ENCODE measurements at places on chromosomes 7 and 10.

DNA sequence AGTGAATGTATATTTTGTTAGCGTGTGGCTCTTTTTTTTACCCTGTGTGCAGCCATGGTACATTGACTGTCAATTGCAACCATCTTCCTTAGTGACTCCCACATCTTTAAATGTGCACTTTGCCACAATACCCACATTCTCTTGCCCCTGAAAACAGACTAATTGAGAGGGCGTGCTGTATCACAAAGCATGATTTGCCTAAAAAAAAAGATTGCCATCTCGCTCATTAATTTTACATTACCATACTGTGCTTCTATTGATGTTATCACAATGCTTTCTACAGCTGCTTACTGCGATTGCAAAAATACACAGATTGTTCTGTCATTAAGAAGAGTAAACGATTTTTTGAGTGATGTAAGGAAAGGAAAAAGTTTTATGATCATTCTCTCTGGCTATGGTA is 613.1 kb upstream of the NRP1 start:
- no peak overlapping the region for H3K27ac ChIP-seq
- DNase-seq, result no peak
- H3K4me3 ChIP-seq, result no peak overlapping the region
- H3K27me3 ChIP-seq, result no peaks in the 10 kb centered on the region
- H3K36me3 ChIP-seq, result no peaks in the 10 kb centered on the region
- no peaks in the 10 kb centered on the region for H3K4me1 ChIP-seq

DNA sequence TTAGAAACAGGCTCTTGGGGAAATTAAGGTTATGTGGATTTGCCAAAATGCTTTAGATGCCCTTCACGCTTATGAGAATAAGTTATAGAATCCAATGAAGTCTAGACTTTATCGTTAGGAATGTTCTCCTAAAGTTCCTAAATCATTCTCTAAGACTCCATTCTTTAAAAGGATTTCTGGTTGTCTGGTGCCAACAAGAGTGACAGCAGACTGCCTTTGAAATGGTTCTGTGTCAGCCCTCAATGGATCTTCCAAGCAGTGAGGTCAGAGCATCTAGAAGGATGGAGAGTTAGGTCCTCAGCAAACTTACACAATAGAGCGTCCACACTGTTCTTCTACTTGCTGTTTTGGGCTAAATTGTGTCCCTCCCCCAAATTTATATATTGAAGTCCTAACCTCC is 473.3 kb downstream of the GATA3 start:
- H3K36me3 ChIP-seq, result no peaks in the 10 kb centered on the region
- no peaks in the 10 kb centered on the region for H3K27me3 ChIP-seq
- no peak overlapping the region for H3K27ac ChIP-seq
- H3K4me3 ChIP-seq, result no peak overlapping the region
- H3K4me1 ChIP-seq, result no peaks in the 10 kb centered on the region
- no peak for DNase-seq

GRCh38 chr10:109952526-109952925 is 29.2 kb upstream of the XPNPEP1 start:
- H3K4me3 ChIP-seq, result no peak overlapping the region
- no peaks in the 10 kb centered on the region for H3K36me3 ChIP-seq
- no peaks in the 10 kb centered on the region for H3K27me3 ChIP-seq
- H3K27ac ChIP-seq, result no peak overlapping the region
- H3K4me1 ChIP-seq, result peaks cover 11% of the 10 kb centered on the region

DNA sequence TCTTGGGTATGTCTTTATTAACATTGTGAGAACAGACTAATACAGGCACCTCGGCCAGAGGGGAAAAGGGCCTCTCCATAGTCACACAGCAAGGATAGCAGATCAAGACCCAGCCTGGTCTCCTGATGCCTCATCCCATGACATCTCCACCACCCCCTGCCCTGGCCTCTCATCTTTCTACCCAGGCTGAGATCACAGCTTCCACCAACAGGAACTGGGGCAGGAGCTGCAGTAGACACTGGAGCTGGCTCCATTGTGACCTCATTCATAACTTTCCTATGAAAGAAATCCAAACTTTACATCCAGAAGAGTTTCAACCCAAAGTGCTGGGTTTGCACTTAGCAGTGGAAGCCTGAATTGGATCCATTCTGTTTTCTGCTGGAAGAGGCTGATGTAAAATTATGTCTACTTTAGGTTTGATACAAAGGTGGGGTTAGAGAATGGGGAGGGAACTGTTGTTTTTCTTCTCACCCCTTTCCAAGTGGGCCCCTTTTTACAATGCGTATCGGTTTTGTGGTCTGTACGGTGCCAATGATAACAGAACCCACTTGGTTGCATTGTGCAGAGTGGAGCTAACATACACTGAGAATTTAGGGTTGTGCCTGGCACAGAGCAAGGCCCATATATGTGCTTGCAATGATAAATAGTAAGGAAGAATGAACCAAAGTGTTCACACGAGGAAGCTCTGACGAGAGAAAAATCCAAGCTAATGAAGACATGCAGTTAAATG is 28.6 kb upstream of the INSIG1 start:
- no peak for DNase-seq
- no peaks in the 10 kb centered on the region for H3K36me3 ChIP-seq
- no peak overlapping the region for H3K27ac ChIP-seq
- no peak overlapping the region for H3K4me3 ChIP-seq
- no peaks in the 10 kb centered on the region for H3K4me1 ChIP-seq
- no peaks in the 10 kb centered on the region for H3K27me3 ChIP-seq

DNA sequence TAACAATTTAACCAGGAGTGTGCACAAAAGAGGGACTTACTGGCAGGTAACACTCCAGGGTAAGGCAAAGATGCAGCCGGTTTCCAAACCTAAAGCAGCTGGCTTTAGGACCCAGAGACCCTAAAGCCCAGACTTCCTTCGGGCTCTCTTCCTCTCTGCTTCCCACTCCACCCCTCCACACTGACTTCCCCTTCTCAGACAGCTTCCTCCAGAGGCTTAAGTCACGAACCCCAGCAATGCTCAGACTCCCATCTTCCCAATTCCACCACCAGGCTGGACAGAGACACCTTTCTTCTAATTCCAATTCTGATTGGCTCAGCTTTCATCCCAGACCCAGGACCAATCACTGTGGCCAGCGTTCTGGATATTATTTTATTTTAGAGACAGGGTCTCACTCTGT is 24.8 kb downstream of the STYXL1 start:
- no peak for DNase-seq
- no peaks in the 10 kb centered on the region for H3K36me3 ChIP-seq

- no peak overlapping the region for H3K27ac ChIP-seq
- DNase-seq, result no peak
- H3K4me3 ChIP-seq, result no peak overlapping the region
- H3K36me3 ChIP-seq, result no peaks in the 10 kb centered on the region
These were observed 17.3 kb downstream of the ZNF438 start for GRCh38 chr10:31014161-31014875.

DNA sequence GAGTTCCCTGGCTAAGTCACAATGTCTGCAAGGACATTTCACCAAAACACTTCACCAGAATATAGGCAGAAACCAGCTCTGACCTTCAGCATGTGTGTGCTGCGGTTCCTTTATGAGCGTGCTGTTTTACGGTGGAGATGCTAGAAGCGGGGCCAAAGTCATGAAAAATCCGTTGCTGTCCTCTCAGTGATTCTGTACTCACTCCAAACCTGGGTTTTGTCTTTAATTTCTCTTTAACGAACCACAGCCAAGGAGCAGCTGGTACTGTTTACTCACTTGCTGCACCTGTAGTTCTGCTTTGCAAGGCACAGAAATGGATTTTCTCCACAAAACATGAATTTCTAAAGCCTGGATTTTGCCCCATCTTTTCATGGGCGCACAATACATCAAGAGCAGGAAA is 639.9 kb downstream of the PHTF2 start:
- no peaks in the 10 kb centered on the region for H3K27me3 ChIP-seq
- DNase-seq, result no peak
- H3K36me3 ChIP-seq, result no peaks in the 10 kb centered on the region
- H3K27ac ChIP-seq, result no peak overlapping the region
- H3K4me3 ChIP-seq, result no peak overlapping the region

GRCh38 chr10:33506391-33506790 is 171.9 kb upstream of the NRP1 start:
- no peak overlapping the region for H3K4me3 ChIP-seq
- H3K27me3 ChIP-seq, result no peaks in the 10 kb centered on the region

DNA sequence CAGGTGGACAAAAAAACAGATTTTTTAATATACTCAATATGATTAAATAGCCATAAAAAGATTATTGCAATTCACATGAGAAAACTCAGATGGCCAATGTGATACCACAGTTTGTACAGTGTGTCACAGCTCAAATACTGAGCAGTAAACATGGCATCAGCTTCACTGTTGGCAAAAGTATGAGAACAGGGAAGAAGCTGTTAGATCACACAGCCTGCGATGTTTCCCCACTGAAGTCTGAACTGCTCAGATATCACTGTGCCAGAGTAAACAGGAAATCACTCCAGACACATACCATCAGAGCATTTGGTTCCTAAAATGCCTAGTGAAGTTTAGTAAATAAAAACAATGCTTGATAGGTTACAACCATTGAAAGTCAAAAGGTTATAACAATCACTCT is 347.8 kb downstream of the ETV1 start:
- H3K36me3 ChIP-seq, result no peaks in the 10 kb centered on the region
- no peak overlapping the region for H3K27ac ChIP-seq
- H3K27me3 ChIP-seq, result no peaks in the 10 kb centered on the region
- peak; percentile 3 for DNase-seq
- H3K4me1 ChIP-seq, result no peaks in the 10 kb centered on the region
- no peak overlapping the region for H3K4me3 ChIP-seq

DNA sequence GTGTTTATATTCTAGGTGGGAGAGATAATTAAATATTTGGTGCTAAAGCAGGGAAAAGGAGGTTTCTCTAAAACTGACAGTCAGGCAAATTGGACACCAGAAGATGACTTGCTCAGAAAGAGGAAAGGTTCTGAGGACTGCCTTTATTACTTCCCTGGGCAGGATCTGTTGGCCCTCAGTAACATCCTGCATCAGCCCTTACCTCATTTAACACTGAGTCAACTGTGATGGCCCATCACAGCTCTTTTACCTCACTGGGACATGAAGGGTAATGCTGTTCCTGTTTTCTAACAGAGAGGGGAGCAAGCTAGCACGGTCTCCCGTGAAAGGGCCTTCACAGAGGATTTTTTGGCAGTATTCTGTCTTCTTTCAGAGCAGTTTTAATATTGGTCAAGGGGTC is 12.0 kb downstream of the PPP1R17 start:
- DNase-seq, result no peak
- H3K4me1 ChIP-seq, result no peaks in the 10 kb centered on the region
- no peaks in the 10 kb centered on the region for H3K36me3 ChIP-seq
- H3K4me3 ChIP-seq, result no peak overlapping the region
- no peaks in the 10 kb centered on the region for H3K27me3 ChIP-seq
- no peak overlapping the region for H3K27ac ChIP-seq

- no peaks in the 10 kb centered on the region for H3K27me3 ChIP-seq
- H3K4me1 ChIP-seq, result peaks cover 50% of the 10 kb centered on the region
- H3K27ac ChIP-seq, result peak overlapping the region; percentile 87
- H3K4me3 ChIP-seq, result no peak overlapping the region
These were observed 70.3 kb upstream of the KMT2E start for GRCh38 chr7:104943502-104944343.

Measured in body of pancreas (tissue), 4 donors.